Fibroblast of skin of left biceps (primary cell): ENCODE measurements at places on chromosomes 7 and 10.
A peak's percentile ranks its signal among the peaks of the same experiment; 100 is the strongest.

DNA sequence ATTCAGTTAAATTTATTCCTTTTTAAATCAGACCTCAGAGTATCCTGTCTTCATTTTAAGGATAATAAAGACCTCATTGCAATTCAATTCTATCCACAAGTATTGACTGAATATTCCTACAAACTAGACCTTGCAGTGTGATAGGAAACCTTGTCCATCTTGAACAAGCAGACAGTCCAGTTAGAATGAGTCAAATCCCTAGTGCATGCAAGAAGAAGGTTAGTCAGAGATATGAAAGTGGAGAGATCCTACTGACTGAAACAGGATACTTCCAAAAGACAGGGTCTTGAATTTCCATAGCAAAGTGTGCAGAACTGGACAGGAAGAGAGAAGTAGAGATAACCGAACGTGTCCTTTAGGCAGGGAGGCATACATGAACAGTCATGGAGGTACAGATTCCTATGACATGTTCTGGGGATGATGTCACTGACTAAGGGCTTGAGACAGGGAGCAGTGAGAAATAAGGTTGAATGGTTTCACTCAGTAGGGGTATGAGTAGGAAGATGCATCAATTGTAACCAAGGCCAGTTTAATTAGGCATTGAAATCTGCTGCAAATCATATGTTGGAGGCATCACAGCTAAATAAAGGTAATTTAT is 45.2 kb downstream of the PPP1R3A start:
- no peak for DNase-seq

DNA sequence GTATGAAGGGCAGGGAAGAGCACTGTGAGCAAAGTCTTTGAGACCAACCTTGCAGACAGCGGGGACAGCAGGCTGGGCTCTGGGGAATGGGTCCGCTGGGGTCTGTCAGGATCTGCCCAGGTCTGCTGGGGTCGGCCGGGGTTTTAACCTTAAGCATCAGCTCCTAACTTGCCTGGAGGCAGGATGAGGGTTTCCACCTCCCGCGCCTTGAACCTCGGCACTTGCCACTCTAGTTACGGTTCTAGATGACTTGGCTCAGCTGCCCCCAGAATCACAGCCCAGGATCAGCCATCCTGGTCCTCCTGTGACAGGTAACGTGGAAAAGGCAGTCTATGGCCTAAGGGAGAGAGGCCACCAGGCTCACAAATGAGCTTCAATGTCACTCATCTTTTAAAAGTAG is 50.4 kb upstream of the CACUL1 start:
- DNase-seq = no peak

GRCh38 chr10:19290770-19291169 is 242.2 kb downstream of the MALRD1 start:
- DNase-seq = no peak

DNA sequence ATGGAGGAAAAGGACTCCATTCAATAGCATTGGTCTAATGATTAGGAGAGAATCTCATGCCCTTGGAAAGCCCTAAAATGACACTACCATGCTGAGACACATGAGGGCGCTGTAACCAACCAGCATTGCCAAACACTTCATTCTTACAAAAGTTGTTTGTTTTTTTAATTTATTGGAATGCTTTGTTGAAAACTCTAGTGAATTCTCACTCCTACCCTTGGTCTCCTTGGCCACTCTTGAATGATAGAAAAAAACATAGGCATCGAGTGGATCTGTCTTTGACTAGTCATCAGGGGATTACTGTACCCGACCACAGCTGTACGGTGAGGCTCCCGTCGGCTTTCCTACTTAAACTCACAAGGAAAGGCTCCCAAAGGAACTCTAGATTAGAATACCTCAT is 29.3 kb upstream of the ADD3 start:
- no peak for DNase-seq

GRCh38 chr7:48734695-48735406 is 189.5 kb upstream of the CDC14C start:
- no peak for DNase-seq

DNA sequence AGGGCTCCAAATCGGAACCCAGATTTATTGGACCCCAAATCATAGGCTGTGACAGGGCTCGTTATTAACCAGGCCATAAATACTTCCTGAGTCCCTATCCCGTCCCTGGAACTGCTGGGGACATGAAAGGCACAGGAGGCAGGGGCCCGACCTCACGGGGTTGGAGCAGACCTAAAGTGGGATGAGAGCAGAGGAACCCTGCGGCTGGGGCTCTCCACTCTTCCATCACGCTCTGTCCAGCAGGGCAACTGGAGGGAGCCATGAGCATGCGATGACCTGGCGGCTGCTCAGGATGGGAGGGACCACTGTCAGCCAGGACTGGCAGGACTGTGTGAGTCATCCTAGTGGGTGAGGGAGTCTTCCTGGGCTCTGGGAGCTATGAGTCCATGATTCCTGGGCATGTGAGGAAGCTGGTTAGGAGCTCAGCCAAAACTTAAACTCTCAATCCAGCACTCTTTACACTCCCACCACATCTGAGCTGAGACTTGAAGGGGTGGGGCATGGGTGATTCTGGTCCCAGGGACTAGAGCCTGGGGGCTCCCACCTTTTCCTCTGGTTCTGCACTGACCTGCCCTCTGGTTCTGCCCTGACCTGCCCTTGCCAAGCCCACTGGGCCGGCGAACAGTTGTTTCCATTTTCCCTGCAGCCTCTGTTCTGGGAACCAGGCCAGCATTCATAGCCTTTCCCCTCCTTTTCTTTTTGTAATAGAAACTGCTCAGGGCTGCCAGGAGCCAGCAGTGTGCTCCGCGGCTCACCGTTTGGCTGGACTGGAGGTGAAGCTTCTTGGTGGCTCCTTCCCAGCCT is 47.1 kb downstream of the SYPL1 start:
- peak; percentile 62 for DNase-seq

- DNase-seq = no peak
Observed at GRCh38 chr7:44284216-44284615, 41.2 kb downstream of the CAMK2B start.

GRCh38 chr10:13728898-13729535 is 142.3 kb downstream of the PRPF18 start:
- DNase-seq = no peak

GRCh38 chr10:11089272-11089671 is 71.6 kb downstream of the CELF2 start:
- no peak for DNase-seq
